Stimulated activated CD8-positive, alpha-beta memory T cell treated with anti-CD3 and anti-CD28 coated beads, Interleukin-4, amount 100 ng/mL, for 24 hours (primary cell): ENCODE measurements at places on chromosomes 11 and 22.
A peak's percentile ranks its signal among the peaks of the same experiment; 100 is the strongest.

DNA sequence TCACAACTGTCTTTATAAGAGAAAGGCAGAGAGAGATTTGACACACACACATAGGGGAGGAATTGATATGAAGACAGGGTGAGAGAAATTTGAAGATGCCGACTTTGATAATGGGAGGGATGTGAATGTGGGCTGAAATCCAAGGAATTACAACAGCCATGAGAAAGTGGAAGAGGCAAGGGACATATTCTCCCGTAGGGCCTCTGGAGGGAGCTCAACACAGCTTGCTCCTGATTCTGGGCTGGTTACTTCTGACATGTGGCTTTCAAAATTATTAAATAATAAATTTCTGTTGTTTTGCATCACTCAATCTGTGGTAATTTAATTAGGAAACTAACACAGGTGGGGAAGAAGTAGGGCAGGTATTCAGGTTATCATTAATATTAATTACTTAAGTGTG is 282.9 kb downstream of the LUZP2 start:
- no peak for DNase-seq

DNA sequence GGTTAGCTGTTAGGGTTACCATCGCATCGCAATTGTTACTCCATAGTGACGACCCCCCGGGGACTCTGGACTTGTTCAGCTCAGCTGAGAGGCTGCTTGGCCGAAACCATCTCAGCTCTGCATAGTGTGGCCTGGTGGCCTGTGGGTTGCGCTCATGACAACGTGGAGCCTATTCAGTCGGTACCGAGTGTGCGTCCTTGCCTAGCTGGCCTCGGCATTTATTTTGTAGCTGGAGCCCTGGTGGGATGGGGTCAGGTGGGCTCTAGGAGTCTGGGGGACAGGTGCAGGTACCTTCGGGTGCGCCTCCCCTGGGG is 13.5 kb downstream of the LRP5 start:
- DNase-seq, result no peak

GRCh38 chr11:121194731-121195596 is 93.9 kb downstream of the TECTA start:
- DNase-seq, result peak; percentile 4

GRCh38 chr11:67698247-67698646 is 23.8 kb upstream of the ALDH3B2 start:
- DNase-seq, result no peak

- no peak for DNase-seq
Observed at GRCh38 chr11:87141980-87142514, 104.3 kb downstream of the TMEM135 start.

GRCh38 chr11:126058105-126058874 is 4.4 kb downstream of the CDON start:
- no peak for DNase-seq

DNA sequence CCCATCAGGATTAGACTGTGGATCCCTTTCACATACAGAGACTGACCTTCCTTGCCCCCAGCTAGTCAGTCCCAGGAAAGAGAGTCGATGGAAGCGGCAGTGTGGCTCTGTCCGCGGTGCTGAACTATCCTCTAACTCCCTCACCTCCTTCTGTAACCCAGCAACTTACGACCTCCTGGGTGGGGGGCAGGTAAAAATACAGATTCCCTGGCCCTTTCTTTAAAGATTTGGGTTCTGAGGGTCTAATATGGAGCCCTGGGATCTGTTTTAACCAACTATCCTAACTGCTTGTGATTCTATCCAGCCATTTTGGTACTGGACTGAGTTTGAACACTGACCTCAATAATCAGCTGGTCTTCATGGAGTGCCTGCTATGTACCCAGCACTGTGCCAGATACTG is 23.2 kb downstream of the MFNG start:
- DNase-seq, result no peak

DNA sequence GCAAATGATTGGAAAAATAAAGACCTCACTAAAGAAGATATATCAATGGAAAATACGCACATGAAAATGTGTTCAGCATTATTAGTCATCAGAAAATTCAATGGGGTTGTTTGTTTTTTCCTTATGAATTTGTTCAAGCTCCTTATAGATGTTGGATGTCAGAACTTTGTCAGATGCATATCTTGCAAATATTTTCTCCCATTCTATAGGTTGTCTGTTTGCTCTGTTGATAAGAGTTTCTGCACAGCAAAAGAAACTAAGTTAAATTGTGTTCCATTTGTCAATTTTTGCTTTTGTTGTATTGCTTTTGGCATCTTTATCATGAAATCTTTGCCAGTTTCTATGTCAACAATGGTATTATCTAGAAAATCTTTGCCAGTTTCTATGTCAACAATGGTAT is 633.9 kb upstream of the CHORDC1 start:
- no peak for DNase-seq

GRCh38 chr11:60370811-60371298 is 7.5 kb upstream of the MS4A7 start:
- no peak for DNase-seq

GRCh38 chr22:19822301-19823117 is 32.2 kb downstream of the GNB1L start:
- no peak for DNase-seq
